Ureter (tissue), 1 donor: ENCODE measurements at places on chromosomes 4 and X.

DNA sequence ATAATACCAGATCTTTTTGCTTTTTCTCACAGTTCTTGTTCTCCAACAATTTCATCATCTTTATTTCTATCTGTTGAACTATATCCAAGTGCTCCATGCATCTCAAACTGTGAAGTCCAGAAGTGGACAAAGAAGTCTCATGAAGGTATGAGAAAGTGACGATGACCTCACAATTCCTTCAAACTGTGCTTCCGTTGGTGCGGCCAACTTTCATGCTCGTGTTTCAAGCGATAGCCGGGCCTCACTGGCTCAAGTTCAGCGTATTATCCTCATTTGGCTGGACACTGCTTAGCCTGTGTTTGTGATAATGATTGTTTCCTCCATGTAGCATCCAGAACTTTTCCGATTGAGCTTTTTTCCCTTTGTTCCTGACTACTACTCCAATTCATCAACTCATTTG is 143.1 kb downstream of the PALLD start:
- no peak for DNase-seq

GRCh38 chr4:86818211-86818610 is 31.0 kb downstream of the SLC10A6 start:
- no peak for DNase-seq

GRCh38 chrX:96971812-96972211 is 88.1 kb downstream of the RPA4 start:
- no peak for DNase-seq

DNA sequence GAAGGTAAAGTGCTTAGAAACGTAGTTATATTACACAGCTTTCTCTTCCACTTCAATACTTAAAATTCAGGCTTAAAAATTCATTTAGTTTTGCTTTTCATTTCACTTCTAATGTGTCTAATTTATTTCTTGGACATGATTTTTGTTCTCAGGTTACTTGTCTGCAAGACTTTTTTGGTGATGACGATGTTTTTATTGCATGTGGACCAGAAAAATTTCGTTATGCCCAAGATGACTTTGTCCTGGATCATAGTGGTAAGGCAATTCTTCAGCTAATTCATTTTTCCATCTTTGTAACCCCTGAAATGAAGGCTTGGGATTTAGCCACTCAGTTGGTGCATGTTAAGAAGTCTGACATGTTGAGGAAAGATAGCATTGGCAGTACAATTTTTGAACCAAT is 114.7 kb downstream of the DCLK2 start:
- DNase-seq, result no peak

DNA sequence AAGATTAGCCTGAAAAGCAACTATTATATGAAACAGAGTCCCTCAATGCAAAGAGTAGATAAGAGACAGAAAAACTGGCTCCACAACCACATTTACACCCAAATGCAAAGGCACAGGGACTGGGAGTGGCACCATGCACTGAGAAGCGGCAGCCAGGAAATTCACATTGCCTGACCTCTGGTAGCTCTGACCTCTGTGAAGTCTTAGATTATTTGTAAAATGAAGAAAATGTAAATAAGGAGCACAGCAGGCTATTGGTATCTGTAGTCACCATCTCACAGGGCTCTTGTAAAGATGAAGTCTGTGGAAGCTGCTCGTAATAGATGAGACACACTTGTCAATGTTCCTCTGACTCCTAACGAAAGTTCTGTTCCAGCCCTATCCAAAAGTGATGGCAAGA is 69.7 kb downstream of the FAT1 start:
- DNase-seq, result no peak

DNA sequence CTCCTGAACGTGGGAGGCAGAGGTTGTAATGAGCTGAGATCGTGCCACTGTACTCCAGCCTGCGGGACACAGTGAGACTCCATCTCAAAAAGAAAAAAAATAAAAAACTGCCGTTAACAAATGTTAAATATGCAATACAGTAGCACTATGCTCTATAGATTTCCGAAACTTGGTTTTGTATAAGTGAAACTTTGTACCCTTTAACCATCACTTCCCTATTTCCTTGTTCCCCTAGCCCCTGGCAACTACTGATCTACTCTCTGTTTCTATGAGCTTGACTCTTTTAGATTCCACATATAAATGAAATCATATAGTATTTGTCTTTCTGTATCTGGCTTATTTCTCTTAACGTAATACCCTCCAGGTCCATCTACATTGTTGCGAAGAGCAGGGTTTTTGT is 74.1 kb downstream of the TAB3 start:
- no peak for DNase-seq

- DNase-seq, result no peak
These were observed 94.9 kb upstream of the MYOZ2 start for GRCh38 chr4:119040694-119041185.

GRCh38 chr4:53908661-53909078 is 155.7 kb downstream of the CHIC2 start:
- peak; percentile 52 for DNase-seq

DNA sequence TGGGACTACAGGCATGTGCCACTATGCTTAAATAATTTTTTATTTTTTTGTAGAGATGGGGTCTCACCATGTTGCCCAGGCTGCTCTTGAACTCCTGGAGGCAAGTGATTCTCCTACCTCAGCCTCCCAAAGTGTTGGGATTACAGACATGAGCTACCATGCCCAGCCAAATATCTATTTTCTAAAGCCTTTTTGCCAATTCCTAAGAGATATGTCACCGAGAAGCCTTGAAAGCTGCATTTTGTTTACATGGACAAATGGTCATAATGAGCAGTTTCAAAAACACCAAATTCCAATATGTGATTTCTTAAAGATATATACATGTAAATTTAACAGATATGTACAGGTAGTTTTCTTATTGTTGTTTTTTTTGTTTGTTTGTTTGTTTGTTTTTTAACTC is 33.0 kb upstream of the PGRMC2 start:
- DNase-seq, result no peak

DNA sequence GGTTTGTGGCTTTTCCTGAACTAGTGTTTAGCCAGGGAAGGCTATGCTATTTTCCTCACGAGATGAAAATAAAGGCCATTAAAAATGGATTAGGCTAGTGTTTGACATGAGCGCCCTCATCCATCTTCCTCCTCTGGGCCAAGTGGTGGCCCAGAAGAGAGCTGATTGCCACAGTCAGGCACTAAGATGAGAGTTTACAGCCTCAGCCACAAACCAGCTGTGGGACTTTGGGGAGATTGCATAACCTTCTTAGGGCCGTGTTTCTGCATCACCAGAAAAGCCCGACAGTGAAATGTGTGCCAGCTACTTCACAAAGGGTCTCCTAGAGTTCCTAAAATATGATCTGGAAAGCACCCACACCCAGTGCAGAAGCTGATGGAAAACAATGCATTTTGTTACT is 42.3 kb upstream of the LNX1 start:
- no peak for DNase-seq

DNA sequence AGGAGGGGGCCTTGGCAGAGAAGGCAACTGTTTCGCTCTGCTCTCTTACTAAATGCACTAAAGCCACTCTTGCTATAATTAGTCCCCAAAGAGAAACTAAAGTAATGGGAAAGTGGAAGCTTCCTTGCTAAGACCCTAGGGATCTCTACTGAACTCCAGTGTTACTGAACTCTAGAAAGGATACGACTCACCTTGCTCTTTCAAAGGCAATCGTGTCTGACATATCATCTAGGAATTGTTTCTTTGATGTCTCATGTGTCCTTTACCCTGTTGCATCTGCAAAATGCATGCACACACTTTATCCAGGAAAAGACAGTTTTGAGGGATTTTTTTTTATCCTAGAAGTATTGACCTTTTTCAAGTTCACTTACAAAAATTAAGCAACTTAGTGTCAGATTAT is 148.1 kb upstream of the FAM9B start:
- DNase-seq, result no peak

DNA sequence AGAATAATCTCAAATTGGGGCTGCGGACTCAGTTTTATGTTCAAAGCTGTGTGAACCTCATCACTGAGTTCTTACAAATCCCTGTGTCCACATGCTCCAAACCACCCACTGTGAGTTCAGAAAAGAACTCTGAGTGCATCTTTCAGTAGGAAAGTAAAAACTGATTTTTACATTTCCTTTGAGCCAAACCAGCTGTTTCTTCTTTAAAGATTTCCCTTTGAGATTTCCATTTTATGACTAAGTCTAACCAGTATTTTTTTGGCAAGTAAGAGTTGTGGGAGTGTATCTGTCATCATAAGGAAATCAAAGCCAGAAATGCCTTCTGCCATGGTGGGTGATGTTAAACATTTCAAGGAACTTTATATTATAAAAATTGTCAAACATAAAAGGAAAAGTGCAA is 100.0 kb downstream of the TET2 start:
- DNase-seq, result no peak

DNA sequence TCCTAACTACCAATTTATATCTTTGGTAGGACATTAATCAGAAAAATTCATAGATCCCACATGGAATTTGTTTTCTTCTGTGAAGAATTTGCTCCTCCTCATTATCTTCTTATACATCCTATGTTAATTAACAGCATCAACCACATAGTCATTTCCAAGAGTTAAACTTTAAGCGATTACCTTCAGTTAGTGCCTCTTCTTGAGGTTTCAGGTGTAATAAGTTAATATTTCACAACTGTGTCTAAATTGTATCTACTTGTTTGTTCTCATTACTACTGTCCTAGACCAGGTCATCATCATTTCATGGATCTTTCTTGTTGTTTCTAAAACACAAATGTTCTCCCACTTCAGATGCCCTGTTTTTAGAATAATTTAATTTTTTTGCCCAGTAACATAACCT is 457.9 kb downstream of the FAT4 start:
- DNase-seq, result no peak

GRCh38 chr4:77349796-77350195 is 192.8 kb downstream of the CCNG2 start:
- DNase-seq, result no peak

GRCh38 chr4:183390374-183390773 is 54.1 kb upstream of the CDKN2AIP start:
- no peak for DNase-seq

GRCh38 chrX:108309144-108309543 is 129.1 kb downstream of the COL4A6 start:
- no peak for DNase-seq

GRCh38 chr4:109010521-109010920 is 247.7 kb upstream of the ETNPPL start:
- no peak for DNase-seq

- DNase-seq, result no peak
These were observed 56.7 kb downstream of the PCDH19 start for GRCh38 chrX:100353326-100353725.
